ENCODE measurements at places on chromosomes 12 and 14.

DNA sequence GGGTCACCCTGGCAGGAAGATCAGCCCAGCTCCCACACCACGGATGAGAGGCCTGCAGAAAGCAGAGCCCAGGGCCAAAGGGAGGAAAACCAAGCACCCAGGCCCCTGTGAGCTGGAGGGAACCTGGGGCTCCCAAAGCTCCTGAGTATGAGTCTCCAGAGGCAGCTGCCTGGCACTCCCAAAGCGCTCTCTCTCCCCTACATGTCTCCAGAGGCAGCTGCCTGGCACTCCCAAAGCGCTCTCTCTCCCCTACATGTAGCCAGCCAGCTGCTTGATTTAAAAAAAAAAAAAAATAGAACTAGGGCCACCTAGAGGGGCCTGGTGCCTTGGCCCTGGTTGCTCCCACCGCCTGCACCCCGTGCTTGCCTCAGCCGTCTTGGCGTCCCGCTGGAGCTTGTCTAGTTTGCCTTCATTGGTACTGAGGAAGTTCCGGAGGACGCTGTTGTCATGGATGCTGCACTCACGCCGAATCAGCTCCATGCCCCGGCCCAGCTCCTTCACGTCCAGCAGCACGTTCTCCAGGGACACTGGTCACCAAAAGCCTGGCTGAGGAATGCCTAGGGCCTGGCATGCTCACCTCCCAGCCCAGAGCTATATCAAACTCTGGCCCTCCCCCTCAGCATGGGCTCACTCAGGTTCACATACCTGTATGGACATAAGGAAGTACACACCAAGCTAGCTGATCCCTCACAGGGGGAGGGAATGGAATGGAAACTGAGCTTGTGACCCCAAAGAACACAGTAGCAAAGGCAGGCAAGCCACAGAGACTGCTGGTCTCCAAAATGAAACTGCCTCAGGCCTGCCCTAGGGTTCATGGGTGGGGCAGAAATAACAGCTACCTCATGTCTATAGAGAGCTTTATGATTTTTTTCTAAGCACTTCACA is 24.7 kb downstream of the PRPF40B start:
- no peak for DNase-seq

DNA sequence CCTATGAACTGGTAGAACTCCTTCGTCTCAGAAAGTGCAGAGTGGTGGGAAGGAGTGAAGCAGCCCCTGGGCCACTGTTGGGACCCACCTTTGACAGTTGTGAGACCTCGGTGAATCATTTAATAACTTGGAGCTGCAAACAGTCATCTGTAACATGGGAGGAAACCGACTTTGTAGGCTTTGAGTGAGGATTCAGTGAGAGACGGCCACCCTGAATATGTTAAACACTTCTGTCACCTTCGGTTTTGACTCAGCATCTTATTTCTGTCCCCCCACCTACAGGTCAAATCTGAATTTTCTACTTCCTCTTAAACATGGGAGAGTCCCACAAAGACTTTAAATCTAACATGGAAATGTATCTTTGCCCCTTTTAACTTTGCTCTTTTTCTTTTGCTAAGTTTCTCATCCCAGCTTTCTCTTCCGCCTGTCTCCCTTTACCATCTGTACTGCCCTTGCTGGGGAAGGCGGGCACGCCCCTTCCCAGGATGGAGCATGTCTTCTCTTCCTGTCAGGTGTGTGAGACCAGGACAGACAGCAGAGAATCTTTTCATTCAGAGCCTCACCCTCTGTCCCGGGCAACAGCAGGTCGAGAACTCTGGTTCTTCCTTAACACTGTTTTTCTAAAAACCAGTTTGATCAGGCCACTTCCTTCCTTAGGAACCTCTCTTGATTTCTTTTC is 37.1 kb downstream of the ZC3H14 start:
- DNase-seq: no peak

- no peak for DNase-seq
Measured at GRCh38 chr12:54460317-54460923, 13.0 kb downstream of the GTSF1 start.

GRCh38 chr14:60350366-60350720 is 101.3 kb downstream of the PPM1A start:
- DNase-seq: no peak

- DNase-seq: no peak
Measured at GRCh38 chr14:88417594-88417993, 32.1 kb downstream of the SPATA7 start.
